NCI-H2081 treated with DMSO at 0.1 percent for 48 hours (cell line): ENCODE measurements at places on chromosomes 2 and 18.

GRCh38 chr2:173086518-173087213 lies 11.0 kb downstream of the MAP3K20 start:
- no peak for DNase-seq

GRCh38 chr18:45171679-45172191 lies 443.5 kb upstream of the SLC14A2 start:
- DNase-seq: no peak

DNA sequence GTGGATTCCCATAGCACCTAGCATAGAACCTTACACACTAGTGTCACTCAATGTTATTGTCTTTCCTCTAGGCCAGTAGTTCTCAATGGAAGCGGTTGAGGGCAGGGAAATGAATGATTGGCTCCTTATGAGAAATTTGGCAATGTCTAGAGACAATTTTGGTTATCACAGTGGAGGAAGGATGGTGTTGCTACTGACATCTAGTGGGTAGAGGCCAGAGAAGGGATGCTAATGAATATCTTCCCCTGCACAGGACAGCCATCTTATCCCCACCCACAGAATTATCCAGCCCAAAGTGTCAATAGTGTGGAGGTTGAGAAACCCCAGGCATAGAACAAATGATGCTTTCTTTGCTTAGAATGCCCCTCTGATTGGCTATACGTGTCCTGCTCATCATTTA lies 15.8 kb downstream of the C18orf63 start:
- DNase-seq: no peak

GRCh38 chr2:151973013-151973900 lies 125.6 kb downstream of the CACNB4 start:
- no peak for DNase-seq

DNA sequence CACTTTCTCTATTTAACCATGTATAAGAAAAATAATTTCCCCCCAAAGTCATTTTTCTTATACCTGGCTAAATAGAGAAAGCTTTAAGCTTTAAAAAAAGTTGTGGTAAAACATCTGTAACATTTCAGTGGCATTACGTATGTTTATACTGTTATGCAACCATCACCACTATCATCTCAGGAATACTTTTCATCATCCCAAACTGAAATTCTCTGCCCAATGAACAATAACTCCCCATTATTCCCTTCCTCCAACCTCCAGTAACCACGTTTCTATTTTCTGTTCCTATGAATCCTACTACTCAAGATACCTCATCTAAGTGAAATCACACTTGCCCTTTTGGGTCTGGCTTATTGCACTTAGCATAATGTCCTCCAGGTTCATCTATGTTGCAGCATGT lies 1.7 kb upstream of the SLC3A1 start:
- no peak for DNase-seq

DNA sequence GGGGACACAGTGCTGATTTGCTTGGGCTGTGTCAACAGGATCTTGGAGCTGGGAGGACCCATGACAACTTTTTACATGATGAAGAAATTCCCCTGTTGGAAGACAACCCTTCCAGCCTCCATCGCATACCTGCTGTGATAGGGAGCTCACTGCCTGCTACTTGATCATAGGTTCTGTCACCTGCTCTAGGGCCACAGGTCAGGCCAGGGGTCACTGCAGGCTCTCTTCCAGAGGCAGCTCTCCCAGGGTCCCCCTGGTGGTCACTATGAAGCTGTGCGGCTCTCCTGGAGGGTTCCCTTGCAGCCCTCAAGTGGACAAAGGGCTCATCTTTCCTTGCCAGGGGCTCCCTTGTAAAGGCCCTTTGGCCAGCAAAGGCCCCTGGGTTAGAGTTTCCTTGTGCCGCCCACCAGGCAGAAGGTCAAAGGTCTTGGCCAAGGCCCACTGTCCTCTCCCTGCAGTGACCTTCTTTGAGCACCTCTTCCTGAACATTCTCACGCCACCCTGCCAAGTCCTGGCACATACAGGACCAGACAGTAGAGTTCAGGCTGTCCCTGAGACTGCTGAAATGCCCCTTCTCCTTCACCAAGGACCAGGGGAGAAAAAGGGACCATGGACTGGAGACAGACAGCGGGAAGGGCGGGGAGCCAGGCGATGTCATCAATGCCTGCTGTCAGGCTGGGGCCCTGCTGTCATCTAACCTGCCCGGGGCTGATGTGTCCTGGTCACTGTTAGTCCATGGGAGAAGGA lies 345.1 kb downstream of the DYSF start:
- DNase-seq: no peak

DNA sequence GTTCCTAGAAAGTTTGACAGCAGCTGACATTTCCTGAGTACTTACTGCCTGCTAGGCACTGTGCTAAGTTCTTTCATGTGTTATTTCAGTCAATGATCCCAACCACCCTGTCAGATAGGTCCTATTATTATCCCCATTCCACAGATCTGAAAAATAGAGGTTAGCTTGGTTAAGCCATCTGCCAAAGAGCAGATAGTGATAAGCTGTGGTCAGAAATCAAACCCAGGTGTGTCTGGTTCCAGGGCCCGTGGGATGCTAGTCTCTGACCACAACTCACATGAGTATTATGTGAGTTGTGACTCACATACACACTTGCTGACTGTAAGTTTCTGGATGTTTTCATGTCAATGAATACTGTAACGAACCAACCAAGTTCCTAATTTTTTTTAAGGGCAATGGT lies 132.0 kb upstream of the APCDD1 start:
- DNase-seq: no peak

DNA sequence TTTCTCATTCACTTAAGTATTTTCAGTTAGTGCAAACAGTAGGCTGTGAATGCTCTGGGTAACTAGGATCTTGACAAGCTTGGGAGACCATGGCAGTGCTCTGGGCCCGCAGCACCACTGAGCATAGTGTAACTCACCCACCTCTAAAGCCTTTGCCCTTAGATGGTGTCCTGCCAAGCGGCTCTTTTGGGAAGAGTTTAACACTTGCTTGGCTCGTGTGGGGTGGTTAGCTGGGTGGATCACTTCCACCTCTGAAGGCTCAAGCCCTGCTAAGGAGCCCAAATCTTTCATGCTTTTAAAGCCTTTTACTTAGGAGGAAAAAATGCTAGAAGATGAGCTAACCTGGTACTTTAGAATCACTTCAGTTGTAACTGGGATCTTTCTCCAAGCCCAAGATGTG lies 33.9 kb downstream of the PTPN18 start:
- DNase-seq: no peak

DNA sequence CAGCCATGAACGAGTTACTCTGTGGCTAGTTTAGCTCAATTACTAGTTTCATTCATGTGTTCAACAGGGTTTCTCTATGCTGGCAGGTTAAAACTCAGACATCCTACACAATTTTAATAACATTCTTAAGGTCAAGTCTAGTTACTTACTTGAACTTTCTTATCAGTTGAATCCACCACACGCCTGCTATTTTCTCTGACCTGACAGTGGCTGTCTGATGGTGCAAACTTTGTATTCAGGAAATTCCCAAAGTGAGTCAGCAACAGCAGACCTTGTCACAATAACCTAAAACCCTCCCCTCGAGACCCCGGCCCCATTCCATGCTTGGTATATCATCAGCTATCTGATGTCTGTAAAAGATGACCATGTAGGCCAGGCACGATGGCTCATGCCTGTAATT lies 20.8 kb upstream of the CIDEA start:
- no peak for DNase-seq

- no peak for DNase-seq
Measured at GRCh38 chr2:21025690-21026478, 18.0 kb downstream of the APOB start.

GRCh38 chr2:215607766-215608165 lies 171.9 kb upstream of the FN1 start:
- DNase-seq: no peak

DNA sequence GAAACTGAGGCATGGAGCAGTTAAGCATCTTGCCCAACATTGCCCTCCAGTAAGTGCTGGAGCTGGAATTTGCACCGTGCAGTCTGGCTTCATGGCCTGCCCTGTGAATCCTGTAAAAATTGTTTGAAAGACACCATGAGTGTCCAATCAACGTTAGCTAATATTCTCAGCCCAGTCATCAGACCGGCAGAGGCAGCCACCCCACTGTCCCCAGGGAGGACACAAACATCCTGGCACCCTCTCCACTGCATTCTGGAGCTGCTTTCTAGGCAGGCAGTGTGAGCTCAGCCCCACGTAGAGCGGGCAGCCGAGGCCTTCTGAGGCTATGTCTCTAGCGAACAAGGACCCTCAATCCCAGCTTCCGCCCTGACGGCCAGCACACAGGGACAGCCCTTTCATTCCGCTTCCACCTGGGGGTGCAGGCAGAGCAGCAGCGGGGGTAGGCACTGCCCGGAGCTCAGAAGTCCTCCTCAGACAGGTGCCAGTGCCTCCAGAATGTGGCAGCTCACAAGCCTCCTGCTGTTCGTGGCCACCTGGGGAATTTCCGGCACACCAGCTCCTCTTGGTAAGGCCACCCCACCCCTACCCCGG lies 1.3 kb downstream of the PROC start:
- DNase-seq: no peak

DNA sequence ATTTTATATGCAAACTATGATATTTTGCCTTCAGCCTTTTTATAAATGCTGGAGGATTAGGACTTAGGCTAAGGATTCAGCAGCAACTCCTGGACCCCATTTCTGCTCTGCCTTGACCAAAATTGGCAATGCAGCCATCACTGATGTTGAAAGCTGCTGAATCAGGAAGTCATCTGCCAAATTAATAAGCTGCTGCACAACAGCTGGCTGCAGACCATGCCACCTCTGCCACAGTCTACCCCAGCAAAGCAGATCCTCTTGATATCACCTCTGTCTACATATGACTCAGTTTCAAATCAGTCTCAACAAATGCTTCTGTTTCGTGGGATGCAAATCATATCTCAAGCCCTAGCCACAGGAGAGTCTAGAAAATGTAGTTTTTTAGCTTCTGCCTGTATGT lies 7.1 kb upstream of the SOS1 start:
- no peak for DNase-seq

DNA sequence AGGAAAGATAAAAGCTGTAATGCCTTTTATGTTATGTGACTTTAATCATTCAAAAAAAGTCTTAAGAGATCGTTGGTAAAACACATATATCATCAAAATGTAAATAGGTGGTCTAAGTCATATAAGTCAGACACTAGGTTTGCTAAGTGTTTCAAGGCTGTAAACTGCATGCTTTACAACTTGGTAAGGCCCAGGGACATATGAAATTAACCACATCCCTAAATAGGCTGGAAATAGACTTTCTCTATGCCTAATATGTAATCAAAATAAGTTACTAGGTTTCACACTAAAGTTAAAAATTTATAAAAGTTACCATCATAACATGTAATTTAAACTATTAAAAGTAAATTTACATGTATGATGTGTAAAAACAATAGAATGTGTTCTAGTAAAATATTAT lies 946.3 kb upstream of the LRATD1 start:
- DNase-seq: no peak

- no peak for DNase-seq
Measured at GRCh38 chr2:81523344-81523743, 1218.8 kb upstream of the LRRTM1 start.

DNA sequence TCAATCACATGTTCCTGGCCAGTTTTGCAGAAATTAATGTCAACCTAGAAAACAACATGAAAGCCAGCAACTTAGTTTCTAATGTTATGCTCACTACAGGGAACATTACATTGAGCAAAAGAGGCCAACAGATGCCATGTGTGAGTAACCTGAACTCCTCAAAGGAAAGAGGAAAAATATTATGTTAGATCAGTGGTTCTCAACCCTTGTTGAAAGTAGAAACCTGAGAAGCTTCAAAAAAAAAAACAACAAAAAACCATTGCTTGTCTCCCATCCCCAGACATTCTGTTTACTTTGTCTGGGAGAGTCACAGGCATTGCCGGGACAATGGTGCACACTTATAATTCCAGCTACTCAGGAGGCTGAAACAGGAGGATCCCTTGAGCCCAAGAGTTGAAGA lies 57.7 kb downstream of the METTL4 start:
- DNase-seq: no peak

DNA sequence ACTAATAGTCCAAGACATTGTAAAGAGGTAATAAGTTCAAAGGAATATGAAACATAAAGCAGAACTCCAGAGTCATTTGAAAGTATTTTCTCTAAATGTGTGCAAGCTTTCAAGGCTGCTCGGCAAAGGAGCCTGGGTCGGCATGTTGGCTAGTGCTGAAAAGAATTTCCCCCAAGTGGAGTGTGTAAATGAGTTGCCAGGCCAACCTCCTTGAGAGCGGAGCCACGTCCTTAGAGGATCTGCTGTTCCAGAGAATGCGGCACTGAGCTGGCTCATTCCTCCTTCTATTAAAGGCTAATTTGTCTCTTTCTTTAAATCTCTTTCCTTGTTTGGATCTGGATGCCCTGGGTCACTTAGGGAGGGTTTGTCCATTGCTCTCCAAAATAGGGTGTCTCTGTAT lies 127.5 kb downstream of the RDH14 start:
- no peak for DNase-seq

- DNase-seq: no peak
Measured at GRCh38 chr2:149224543-149224942, 105.8 kb upstream of the LYPD6 start.

- DNase-seq: no peak
Measured at GRCh38 chr2:226733927-226734564, 65.6 kb downstream of the IRS1 start.

GRCh38 chr2:120441744-120442471 lies 96.0 kb downstream of the INHBB start:
- peak; percentile 61 for DNase-seq

- DNase-seq: no peak
Measured at GRCh38 chr18:78618726-78619125, 360.9 kb upstream of the SALL3 start.

DNA sequence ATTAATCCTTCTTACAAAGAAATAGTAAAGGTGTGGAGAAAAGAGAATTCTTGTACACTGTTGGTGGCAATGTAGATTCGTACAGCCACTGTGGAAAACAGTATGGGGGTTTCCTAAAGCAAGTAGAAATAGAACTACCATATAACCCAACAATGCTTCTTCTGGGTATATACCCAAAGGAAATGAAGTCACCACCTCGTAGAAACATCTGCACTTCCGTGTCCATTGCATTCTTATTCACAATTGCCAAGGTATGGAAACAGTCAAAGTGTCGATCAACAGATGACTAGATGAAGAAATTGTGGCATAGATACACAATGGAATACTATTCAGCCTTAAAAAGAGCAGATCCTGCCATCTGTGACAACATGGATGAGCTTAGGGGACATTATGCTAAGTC lies 93.4 kb upstream of the TGIF1 start:
- DNase-seq: no peak

- DNase-seq: no peak
Measured at GRCh38 chr2:237629739-237630138, 2.4 kb downstream of the LRRFIP1 start.

- DNase-seq: no peak
Measured at GRCh38 chr2:88638123-88638650, 10.9 kb upstream of the EIF2AK3 start.

GRCh38 chr2:163990541-163990940 lies 254.7 kb upstream of the FIGN start:
- DNase-seq: no peak

DNA sequence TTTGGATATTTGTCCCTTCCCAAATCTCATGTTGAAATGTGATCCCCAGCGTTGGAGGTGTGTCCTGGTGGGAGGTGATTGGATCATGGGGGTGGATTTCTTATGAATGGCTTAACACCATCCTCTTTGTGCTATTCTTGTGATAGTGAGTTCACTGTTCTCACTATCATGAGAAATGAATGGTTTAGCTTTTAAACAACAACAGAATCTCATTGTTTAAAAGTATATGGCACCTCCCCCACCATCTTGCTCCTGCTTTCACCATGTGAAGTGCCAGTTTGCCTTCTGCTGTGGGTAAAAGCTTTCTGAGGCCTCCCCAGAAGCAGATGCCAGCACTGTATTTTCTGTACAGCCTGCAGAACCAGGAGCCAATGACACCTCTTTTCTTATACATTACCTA lies 38.1 kb downstream of the KIAA1328 start:
- DNase-seq: no peak

GRCh38 chr2:225763711-225764110 lies 364.2 kb downstream of the NYAP2 start:
- no peak for DNase-seq
